ENCODE measurements at places on chromosomes 1 and 21.
A peak's percentile ranks its signal among the peaks of the same experiment; 100 is the strongest.

DNA sequence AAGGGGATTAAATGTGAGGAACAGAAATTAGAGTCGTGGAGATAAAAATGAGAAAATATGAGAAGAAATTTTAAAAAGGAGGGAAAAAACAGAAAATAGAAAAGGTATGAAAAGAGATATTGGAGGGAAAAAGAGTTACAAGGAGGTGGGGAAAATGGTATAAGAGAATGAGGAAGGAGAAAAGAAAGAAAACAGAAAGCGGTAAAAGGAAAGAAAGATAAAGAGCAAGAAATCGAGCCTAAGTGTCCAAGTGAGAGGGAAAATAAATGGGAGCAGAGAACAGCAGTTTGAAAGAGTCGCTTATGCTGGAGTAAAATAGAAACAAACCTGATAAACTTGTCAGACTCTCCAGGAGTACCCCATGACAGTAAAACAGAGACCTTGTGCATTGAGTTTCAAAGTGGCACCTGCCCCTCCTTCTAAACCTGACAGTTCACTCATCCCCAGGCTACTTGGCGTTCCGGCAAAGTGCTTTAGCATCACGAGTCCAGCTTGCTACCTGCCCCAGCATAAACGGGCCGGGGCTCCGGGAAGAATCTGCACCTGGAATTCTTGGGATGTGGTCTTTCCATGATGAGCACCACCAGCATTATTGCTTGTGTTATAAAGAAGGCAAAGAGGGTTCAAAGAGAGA is 585 bp downstream of the NEGR1 start:
- no peak for DNase-seq

GRCh38 chr1:160186729-160187128 is 3.6 kb upstream of the CASQ1 start:
- no peak for DNase-seq

GRCh38 chr1:26153966-26154532 is 4.8 kb upstream of the FAM110D start:
- no peak for DNase-seq

DNA sequence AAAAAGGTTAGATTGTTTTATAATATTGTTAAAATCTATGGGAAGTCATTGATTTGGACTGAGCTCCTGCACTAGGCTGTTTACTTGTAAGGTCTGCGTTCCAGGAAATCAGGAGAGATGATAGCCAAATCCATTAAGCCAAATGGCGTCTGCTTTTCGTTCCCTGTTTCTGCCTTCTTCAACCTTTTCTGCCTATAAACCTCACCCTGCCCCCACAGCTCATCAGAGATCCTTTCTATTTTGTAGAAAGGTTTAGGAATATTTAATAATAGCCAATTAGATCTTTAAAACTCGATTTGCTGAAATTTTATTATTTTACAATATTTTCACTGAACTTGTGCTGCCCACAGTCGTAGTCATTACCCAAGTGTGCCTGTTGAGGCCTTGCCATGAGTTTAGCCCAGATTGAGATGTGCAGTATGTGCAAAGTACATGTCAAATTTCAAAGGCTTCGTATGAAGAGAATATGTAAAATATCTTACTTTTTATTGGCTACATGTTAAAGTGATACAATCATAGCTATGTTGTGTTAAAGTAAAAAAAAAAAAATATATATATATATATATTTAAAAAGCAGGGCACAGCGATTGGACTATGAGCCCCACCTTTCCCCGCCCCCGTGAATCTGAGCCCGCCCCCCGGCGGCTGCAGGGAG is 444 bp upstream of the IARS2 start:
- no peak for DNase-seq

- peak; percentile 83 for DNase-seq
Observed at GRCh38 chr1:167066333-167067122, 23.6 kb downstream of the GPA33 start.

DNA sequence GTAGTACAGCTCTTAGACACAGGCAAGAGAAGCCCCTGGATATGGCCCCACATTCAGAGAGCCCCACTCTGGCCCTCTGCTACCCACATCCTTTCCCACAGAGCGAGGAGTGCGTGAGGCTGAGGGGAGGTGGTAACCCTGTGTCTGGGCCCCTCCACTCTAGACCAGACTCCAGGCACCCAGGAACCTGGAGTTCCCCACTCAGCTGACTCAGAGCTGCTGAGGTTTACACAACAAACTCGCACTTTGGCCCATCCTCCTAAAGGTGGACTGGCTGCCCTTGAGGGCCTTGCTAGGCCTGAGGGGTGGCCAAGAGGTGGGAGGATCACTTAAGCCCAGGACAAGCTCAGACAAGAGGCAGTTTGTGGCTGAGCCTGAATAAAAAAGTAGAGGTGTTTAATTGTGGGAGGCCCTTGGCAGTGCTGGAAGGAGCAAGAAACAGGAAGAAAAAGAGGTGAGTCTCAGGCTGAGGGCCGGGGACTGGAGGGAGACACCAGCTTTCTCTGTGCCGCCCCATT is 10.7 kb downstream of the MR1 start:
- peak; percentile 42 for DNase-seq

DNA sequence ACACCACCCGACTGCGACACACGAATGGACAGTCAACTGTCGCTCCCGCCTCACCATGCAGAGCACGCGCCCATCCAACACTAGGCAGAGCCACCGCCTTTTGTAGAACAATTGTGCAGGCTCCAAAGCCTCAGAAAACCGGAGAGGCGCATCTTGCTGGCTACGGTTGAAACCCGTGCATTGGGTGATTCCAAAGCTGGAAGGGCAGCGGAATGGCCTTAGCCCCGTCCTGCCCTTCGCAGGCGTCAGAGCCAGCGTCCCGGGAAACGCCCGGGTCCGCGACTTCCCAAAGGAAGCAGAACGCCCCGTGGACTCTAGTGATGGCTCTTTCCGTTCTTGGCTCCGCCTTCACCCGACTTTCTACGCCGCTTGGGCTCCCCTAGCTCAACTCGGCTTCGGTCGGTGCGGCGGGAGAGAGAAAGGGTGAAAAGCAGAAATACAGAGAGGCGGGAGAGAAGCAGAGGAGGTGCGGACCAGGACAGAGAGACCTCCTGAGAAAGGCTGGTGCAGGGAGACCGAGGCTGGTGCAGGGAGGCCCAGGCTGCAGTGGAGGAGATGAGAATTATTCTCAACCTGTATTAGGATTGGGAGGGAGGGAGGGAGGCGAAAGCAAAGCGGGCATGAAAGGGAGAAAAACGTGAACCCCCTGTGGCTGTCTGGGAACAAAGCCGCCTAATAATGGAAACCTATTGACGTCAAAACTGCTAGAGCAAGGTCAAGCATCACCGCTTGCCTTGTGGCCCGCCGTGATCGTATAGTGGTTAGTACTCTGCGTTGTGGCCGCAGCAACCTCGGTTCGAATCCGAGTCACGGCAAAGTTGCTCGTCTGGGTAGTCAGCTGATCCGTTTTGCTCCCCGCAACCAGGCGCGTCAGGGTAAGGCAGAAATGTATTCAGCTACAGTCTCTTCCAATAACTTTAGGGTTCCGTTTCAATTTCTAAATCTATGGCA is 99.5 kb downstream of the PRKAB2 start:
- DNase-seq, result no peak

GRCh38 chr1:164380893-164381292 is 178.1 kb upstream of the PBX1 start:
- no peak for DNase-seq

- peak; percentile 80 for DNase-seq
Observed at GRCh38 chr1:160830321-160831153, 32.1 kb downstream of the CD244 start.

- no peak for DNase-seq
Observed at GRCh38 chr1:183876309-183876708, 71.4 kb downstream of the RGL1 start.

DNA sequence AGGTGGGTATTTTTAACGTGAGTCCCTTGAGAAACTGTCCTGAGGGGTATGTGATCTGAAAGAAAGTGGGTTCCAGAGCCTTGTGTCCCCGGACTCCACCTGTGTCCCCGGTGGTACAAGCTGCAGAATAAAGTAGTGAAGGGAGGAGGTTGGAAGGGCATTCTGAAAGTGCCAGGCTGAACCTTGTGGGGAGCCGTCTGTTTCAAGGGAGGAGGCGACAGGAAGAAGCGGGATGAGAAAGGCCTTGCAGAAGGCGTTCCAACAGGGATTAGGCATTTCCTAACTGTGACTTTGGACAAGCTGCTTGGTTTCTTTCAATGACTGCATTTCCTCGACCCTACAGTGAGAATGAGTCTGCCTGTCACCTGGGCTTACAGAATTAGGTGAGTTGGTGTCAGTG is 5.8 kb downstream of the FOXD3 start:
- DNase-seq, result no peak
